Hippocampal formation (tissue), 2 donors: ENCODE measurements at places on chromosomes 5 and 9.
A peak's percentile ranks its signal among the peaks of the same experiment; 100 is the strongest.

DNA sequence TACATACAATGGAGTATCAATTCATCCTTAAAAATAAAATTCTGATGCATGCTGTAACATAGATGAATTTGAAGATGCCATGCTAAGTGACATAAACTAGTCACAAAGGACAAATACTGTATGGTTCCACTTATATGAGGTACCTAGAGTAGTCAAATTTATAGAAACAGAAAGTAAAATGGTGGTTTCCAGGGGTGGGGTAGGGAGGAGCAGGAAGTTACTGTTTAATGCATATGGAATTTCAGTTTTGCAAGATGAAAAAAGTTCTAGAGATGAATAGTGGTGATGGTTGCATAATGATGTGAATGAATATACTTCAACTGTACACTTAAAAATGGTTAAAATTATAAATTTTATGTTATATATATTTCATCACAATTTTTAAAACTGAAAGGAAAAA is 57.3 kb upstream of the FNIP1 start:
- no peak for DNase-seq

DNA sequence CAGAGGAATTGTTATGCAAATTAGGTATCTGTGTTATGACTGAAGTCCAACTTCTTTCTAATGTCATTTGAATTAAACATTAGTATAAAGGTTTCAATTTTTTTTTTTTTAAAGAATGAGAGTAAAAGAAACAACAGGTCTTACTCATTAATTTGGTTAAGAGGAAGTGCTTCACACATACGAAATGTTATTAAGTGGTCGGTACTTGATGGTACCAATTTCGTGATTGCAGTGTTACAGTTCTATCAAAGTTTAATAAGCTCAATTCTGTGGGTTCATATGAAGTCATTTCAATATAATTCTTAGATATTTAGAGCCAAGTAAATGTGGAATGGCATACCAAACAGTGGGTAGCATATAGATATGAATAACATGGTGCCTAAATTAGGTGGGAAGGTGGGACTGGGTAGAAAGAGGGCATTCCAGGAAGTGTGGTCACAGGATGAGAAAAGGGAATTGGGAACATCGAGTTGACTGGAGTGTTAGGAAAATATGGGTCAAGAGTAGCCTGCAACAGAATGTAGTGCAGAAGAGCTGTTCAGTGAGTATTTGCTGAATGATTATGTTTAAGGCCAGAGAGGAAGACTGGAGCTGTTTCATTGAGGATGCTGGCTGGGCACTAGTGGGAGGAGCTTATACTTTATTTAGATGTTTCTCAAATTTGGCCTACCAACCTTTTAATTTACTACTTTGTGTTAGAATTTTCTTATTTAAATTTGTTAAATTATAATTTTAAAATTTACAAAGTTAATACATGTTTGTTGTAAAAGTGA is 34.1 kb upstream of the DHFR start:
- DNase-seq = no peak

DNA sequence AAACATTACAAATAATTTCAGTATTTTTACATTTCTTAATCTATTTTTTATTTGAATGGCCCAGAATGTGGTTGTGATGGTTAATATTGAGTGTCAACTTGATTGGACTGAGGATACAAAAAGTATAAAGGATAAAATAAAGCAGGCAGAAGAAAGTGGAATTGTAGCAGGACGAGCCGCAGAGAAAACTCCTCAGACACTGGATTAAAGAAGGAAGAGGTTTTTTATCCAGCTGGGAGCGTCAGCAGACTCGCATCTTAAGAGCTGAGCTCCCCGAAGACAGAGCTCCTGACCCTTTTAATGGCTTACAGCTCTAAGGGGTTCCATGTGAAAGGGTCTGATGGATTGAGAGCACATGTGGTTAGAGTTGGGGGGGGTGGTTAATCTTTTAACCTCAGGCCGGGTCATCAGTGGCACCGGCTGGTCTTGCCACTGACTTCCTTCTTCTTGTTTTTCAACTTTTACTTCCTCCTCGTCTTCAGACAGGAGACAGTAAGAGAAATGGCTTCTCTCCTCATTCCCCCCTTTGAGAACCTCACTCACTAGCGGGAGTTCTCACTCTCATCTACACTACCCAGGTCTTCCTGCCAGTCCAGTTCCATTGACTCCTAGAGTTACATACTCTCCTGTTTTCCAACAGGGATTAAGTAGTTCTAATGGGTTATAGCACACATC is 80.0 kb downstream of the TMEM161B start:
- DNase-seq = no peak

DNA sequence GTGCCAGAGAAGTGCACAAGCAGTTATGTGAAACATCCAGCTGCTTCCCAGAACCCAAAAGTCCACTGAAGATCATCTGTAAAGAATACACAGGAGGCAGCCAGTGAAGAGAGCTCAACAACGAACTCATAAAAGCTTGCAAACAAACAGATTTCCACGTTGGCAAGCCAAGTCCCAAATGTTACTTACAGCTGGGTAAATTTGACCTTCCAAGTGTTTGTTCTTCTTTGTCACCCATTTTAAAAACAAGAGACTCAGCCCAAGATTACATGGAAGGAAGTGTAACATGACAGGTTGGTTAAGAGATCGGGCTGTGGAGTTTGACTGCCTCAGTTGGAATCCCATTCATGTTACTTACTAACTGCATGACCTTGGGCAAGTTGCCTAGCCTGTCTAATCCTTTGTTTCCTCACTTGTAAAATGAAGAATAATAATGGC is 174.9 kb upstream of the PAPPA start:
- DNase-seq = no peak

DNA sequence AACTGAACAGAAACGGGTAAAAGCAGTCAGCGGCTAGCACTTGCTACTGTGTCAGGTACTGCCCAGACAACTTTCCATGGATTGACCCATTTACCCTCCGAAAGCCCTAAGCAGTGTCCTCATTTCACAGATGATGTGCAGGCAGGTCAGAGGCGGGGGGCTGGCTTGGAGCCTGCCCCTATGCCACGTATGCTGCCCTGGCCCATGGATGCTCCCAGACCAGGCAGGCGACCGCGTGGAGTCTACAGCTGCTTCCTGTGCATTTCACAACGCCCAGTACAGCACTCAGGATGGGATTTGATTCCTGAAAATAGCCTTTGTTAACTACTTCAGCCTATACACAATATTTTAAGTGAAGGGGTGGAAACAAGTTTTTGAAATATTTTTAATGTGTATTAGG is 202.9 kb downstream of the NXNL2 start:
- no peak for DNase-seq

GRCh38 chr9:105057551-105057950 is 129.6 kb upstream of the ABCA1 start:
- DNase-seq = no peak

DNA sequence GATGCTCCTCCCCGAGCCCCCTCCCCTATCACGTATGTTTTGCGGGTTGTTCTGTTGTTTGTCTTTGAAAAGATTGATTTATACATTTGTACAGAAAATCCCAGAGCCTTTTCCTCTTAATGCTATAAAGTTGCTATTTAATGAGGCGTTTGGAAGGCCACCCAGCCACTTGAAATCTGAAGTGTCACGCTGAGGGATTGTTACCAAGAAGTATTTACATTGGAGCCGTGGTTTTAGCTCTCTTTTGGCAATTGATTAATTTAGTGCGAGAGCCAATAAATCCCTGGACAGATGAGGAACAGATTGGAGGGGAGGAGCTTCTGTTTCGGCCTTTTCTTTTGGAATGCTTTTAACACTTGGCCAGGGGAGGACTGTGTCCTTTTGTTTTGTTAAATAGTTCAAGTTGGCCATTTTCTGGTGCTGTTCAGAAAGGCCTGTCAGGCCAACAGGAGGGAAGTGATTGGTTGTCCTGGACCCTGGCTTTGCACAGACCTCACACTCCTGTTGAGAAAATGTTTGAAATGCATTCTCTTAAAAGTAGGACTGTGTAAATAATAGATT is 250.2 kb downstream of the PDZD2 start:
- no peak for DNase-seq

DNA sequence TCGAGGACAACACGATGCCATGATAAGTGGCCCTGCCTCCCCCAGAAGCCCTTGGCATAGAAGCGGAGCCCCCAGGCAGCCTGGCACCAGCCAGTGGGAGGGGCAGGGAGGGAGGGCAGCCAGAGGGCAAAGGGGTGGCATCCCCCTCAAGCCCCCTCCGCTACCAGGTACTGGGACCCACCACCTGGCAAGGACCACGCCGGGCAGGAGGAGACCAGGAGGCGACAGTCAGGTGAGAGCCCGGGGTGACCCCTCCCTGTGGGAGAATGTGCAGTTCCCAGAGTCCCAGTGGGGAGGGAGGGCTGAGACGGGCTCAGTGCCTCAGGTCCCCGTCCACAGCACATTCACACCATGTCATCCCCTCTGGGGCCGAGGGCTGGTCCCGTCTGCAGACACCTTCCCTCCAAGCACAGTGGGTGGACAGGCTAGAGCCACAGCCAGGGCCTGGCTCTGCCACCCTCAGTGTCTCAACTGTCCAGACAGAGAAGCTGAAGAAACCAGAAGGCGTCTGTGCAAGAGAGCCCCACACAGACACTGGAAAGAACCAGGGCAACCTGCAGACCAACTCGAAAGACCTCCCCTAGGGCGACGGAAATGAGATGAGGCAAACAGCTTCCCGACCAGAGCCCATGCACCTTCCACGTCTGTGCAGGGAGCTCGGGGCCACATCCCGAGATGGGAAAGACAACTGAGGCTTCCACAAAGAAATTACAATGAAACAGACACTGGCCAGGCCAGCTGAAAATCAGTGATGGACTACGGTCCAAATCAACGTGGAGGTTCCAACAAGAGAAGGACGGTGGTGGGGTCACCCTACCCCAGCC is 11.1 kb downstream of the BRD3 start:
- no peak for DNase-seq

DNA sequence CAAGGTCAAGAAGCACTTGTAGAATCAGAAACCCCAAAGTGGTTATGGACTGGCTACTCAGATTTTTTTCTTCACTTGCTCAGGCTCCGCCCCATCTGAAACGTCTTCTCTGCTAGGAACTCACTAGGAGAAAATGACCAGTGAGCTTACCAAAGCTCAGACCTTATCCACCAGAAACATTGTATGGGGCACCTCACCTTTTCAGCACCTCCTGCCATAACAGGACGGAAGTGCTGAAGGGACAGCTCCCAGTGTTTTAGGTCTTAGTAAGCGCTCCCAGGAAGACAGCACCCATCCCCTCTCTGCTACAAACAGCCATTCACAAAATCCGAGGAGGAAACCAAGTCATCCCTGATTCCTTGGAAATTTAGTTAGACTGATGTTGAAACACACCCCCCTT is 1.2 kb upstream of the GABRA1 start:
- DNase-seq = no peak

- peak; percentile 92 for DNase-seq
Measured at GRCh38 chr9:134434894-134435506, 108.7 kb downstream of the RXRA start.

DNA sequence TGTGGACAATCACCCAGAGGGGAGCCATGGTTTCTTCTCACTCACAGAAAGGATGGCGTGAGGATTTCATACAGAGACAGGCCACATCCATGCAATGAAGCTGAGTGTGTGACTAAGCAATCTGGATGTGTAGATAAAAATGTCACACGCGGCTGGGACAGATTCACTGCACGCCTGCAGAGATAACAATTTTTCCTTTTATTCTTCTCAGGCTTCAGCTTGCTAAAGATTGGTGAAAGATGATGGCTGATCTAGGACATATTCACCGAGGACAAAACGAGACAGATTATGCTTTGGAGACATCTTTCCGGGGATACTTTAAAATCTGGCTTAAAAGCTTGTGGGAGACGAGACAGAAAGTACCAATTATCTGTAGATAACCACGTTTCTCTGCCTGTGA is 313.9 kb upstream of the TRPC7 start:
- no peak for DNase-seq

- no peak for DNase-seq
Measured at GRCh38 chr5:968881-969280, 39.7 kb upstream of the NKD2 start.

- DNase-seq = no peak
Measured at GRCh38 chr5:169728418-169728817, 91.3 kb downstream of the DOCK2 start.

- DNase-seq = peak; percentile 72
Measured at GRCh38 chr9:76818271-76818670, 54.0 kb downstream of the PCA3 start.

GRCh38 chr9:14203356-14204056 is 110.4 kb downstream of the NFIB start:
- peak; percentile 52 for DNase-seq

GRCh38 chr5:121862801-121863200 is 11.1 kb downstream of the FTMT start:
- no peak for DNase-seq

GRCh38 chr5:53874409-53874808 is 314.0 kb downstream of the NDUFS4 start:
- DNase-seq = no peak

GRCh38 chr9:125634040-125634717 is 72.8 kb downstream of the MAPKAP1 start:
- DNase-seq = no peak

GRCh38 chr5:67619235-67619634 is 422.6 kb upstream of the CD180 start:
- no peak for DNase-seq

DNA sequence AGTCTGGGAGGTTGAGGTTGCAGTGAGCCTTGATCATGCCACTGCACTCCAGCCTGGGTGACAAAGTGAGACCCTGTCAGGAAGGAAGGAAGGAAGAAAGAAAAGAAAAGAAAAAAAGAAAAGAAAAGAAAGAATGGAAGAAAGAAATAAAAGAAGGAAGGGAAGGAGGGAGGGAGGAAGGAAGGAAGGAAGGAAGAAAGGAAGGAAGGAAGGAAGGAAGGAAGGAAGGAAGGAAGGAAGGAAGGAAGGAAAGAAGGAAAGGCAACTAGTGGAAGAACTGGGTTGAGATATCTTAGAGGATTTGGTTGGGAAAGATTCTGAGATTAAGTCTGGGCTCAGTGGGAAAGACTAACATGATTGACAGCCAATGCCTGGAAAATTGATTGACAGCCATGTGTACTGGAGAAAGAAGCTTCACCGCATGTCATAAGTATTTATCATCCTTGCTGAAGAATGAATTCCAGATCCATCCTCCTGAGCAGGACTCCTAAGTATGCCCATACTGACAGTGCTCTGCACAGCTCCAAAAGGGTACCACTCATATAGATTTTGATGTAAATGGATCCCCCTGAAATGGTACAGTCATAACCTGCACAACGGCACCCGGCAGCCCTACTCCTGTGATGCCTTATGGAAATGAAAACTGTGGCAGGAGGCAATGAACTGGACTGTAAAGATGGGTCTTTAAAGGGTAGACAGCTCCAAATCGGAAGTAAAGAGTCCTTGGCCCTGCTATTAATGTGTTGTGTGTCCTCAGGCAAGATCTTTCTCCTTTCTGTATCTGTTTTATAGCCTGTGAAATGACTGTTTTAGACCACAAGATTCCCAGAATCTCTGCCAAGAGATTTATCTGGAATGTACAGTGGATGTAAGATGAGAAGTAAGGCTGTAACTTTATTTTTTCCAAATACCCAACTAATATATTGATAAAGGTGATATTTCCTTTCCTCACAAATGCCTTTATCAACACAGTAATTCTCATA is 16.9 kb upstream of the ADRA1B start:
- DNase-seq = no peak

- DNase-seq = no peak
Measured at GRCh38 chr9:30060976-30061375, 2323.5 kb upstream of the ACO1 start.

GRCh38 chr9:11352612-11353011 is 739.8 kb upstream of the PTPRD start:
- DNase-seq = no peak

- no peak for DNase-seq
Measured at GRCh38 chr5:178194026-178194425, 6.9 kb upstream of the GMCL2 start.

- no peak for DNase-seq
Measured at GRCh38 chr9:121814594-121814993, 163.2 kb downstream of the DAB2IP start.

- no peak for DNase-seq
Measured at GRCh38 chr5:10468256-10468655, 26.6 kb downstream of the ROPN1L start.
